ENCODE measurements at places on chromosomes 6 and 20.

DNA sequence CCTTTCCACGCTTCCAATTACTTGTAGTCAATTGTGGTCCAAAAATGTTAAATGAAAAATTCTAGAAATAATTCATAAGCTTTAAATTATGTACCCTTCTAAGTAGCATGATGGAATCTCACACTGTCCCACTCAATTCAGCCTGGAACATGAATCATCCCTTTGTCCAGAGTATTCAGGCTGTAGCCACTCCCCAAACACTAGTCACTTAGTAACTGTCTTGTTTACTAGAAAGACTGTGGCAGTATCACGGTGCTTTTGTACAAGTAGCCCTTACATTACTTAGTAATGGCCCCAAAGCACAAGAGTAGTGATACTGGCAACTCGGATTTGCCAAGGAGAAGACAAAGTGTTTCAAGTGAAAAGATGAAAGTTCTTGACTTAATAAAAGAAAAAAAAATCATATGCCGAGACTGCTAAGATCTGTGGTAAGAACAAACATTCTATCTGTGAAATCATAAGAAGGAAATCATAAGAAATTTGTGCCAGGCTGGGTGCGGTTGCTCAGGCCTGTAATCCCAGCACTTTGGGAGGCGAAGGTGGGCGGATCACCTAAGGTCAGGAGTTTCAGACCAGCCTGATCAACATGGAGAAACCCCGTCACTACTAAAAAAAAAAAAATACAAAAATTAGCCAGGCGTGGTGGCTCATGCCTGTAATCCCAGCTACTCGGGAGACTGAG is 168.5 kb upstream of the SIM1 start:
- no peak for DNase-seq

DNA sequence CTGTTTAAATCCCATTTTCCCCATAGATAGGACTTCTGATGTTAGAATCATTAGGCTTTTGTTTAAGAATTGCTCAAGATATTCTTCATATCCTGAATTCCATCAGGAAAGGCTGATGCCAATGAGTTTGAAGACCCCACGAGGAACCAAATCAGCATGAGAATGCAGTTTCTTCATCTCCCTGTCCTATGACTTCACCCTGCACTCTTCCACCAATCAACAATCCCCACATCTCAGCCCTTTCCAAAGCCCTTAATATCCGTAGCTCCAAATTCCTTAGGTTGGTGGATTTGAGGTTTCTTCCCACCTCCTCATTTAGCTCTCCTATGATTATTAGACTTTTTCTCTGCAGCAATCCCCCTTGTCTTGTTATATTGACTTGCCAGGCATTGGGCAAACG is 88.3 kb upstream of the PRND start:
- DNase-seq: no peak

- no peak for DNase-seq
Observed at GRCh38 chr6:90765895-90766294, 179.0 kb upstream of the MAP3K7 start.

- peak; percentile 33 for DNase-seq
Observed at GRCh38 chr6:90466154-90466940, 120.5 kb downstream of the MAP3K7 start.

GRCh38 chr6:1235825-1236224 is 76.1 kb upstream of the FOXQ1 start:
- no peak for DNase-seq

DNA sequence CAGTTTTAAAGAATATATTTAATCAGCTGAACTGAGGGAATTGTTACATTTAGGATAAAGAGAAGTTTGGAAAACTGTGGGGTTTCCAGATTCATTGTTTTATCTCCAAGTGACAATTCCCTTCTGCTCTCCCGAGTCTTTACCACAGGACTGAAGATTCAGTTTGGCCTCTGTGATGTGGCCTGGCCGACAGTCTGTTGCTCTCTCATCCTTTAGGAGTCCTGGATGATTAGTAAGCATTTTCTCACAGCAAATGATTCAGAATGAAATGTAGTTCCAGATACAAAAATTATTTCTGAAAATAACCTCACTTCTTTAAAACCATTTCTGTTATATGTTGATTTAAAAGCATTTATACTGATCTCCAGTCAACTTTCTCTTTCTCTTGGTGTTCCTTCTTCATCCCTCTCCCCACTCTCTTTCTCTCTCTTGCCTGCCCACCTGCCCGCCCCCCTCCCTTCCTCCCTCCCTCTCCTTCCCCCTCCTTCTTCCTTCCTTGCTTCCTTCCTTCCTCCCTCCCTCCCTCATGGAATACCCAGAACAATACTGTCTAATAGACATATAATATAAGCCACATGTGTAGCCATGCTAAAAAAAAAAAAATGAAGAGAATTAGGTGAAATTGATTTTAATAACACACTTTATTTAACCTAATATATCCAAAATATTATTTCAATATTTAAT is 254.9 kb downstream of the PRL start:
- no peak for DNase-seq

DNA sequence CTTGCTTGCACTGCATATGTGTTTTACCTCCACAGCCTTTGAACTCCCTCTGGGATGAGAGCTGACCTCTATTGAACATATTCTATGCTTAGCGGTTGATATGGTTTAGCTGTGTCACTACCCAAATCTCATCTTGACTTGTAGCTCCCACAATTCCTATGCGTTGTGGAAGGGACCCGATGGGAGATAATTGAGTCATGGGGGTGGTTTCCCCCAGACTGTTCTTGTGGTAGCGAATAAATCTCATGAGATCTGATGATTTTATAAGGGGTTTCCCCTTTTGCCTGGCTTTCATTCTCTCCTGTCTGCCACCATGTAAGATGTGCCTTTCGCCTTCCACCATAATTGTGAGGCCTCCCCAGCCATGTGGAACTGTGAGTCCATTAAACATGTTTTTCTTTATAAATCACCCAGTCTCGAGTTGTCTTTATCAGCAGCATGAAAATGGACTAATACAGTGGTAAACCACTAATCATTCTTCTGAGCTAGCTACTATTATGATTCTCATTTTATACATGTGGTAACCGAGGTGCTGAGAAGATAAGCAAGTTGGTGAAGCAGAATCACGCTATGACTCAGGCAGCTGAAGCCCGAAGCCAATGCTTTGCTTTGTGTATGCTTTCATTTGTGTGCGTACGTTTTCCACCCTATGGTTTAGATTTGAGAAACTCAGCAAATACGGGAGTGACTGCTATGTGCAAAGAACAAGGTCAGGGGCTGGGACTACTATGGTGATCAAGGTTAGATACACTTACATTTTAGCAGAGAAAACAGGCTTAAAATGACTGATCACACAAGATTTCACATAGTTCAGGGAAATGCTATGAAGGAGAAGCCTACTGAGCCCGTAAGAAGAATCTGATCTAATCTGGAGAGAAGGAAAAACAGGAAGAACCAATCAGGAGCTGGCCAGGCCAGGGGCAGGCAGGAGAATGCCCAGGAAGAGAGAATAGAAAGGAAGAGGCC is 363.5 kb downstream of the ESR1 start:
- DNase-seq: peak; percentile 90

- no peak for DNase-seq
Observed at GRCh38 chr6:166595949-166596348, 9.5 kb upstream of the RAMACL start.

DNA sequence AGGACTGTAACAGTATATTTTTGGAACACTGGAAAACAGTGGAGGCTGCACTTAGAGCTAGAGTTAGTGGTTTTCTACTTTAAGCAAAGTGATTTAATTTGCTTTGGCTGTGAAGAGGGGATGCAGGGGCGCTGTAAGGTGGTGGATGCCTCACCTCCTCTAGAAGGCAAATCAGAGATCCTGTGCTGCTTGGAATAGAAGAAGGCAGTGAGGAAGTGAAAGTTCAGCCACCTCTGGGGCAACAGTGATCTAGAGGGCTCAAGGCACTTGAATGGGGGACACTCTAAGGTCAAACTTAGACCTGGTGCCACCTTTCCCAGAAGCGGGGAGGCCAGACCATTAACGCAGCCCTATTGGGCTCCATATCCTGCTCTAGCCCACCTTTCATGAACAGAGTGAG is 19.0 kb upstream of the SNRPB2 start:
- DNase-seq: no peak

DNA sequence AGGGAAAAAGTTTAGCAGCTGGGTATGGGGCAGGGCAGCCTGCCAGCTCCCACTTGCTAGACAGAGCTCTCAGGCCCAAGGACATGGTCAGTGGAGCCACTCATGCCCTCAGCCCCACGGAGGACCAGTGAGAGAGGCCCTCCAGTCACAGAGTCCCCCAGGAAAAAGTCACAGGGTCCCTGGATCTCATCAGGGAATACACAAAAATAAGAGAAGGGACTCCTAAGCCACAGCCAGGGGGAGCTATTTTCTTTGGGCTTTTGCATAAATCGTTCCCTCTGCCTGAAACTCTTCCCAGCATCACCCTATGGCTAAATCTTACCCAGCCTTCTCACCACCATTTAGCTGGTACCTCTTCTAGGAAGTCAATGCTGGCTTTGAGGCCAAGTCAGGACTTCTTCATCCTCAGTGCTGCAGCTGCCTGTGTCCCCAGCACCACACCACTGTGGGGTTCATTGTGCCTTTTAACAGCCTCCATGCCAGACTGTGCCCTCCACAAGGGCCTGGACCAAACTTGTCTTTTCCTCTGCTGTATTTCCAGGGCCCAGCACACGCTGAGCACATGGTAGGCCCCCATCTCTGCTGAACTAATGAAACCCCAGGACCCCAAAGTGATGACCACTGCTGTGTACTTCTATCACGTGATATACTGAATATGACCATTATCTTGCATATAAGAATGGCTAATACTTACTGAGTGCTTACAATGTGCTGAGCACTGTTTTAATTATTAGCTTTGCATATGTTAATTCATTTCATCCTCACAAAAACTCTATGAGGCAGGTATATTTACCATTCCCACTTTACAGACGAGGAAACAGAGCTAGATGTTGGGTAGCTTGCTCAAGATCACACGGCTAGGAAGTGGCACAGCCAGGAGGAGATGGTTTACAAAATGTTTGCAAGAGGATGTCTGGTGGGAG is 2.0 kb downstream of the ZNF335 start:
- peak; percentile 26 for DNase-seq

DNA sequence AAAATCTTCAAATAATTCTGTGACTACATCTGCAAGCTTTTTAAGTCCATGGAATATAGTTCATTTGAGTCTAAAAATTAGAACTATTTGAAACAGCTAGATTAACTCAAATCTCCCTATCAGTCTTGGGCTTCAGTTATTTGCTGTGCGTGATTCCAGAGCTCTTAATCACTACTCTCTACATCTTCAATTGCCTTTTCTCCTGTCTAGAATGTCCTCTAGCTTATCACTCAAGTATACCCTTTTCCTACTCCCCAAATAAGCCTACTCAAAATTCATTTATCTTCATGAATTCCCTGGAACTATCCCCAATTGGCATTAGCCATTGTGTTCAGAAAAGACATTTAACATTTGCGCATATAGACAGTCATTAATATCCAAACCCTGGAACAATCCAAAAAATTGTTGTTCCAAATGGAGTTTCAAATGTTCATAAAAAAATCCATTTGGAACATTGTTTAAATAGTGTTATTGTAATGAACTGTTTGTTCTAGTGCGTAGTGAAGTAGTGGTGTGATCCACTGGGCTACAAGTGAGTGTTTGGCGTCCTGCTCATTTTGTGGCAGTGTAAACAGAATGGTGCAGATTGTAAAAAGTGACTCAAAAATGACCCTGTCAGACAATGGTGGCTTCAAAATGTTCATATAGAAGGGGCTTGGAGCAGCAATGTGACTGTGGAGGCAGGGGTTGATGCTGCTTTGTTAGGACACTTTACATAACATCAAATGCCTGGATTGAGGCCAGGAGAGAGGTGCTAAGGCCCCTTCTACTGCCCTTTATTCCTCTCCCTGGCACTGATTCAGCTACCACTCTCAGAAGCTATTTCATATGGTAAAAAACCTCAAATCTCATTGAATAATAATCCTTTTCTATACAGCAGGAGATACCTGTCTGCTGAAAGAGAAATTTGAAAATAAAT is 122.3 kb downstream of the KIF6 start:
- DNase-seq: no peak

DNA sequence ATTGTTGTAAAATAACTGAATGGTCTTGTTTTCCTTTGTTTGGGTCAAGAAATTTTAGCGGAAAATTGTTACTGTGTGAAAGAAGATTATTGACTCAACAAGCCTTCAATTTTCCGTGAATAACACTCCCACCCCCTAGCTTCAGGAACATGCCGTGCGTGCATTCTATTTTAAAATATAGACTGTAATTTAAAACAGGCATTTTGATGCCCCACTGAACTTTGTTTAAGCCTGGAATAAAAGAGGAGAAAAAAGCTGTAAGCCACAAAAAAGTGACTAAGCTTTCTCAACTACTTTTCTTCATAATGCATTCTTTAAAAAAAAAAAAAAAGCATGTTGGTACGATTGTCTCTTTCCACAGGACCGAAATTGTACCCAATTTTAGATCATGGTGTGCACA is 166.0 kb downstream of the ARID1B start:
- DNase-seq: no peak

DNA sequence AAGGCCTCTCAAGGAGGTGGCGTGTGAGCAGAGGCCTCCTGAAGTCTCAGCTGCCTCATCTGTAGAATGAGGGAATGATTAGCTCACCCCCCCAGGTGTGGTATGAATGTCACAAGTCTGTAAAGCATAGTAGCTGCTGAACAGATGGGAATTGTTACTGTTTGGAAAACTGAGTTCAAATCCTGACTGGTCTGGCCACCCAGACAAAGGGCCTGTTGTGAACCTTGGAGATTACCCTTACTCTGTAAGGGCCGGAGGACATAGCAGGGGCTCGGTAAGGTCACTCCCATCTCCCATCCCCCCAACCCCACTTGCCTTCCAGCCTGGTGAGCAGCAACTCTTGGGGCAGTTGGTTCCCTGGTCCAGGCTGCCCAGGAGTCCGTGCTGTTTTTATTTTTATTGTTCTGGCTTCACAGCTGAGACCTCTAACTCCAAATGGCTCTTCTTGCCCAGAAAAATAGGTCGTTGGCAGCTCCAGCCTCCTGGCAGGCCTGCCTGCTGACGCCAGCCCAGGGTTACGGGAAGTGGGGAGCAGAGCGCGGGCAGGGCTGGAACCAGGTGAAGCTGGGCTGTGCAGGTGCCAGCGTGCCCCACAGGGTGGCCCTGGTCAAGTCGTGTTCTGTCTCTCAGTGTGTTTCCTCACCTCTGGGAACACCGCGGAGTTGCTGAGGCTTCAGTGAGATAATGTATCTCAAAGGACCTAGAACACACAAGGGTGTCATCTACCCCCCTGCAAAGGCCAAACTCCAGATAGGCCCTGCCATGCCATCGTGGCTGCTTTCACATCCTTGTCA is 4.5 kb upstream of the SIRPA start:
- no peak for DNase-seq

- DNase-seq: no peak
Observed at GRCh38 chr6:158991017-158991723, 8.8 kb downstream of the RSPH3 start.

DNA sequence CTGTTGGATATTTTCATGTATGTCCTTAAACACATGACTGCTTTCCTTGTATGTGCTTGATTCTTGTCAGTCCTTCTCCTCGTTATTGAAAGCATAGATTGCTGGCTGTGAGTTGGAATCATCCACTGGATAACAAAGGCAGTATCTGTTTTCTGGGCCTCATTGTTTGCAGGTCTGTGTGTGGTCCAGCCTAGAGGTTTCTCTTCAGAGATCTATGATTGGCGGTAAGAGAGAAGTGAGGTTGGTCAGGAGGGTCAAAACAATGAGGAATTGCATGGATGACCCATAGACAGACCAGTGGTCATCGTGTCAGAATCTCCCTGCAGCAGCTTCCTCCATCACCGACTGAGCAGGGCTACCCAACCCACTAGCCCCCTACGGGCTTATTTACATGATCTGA is 915.0 kb downstream of the KIF16B start:
- no peak for DNase-seq
